ENCODE measurements at places on chromosomes 1 and 21.
A peak's percentile ranks its signal among the peaks of the same experiment; 100 is the strongest.

DNA sequence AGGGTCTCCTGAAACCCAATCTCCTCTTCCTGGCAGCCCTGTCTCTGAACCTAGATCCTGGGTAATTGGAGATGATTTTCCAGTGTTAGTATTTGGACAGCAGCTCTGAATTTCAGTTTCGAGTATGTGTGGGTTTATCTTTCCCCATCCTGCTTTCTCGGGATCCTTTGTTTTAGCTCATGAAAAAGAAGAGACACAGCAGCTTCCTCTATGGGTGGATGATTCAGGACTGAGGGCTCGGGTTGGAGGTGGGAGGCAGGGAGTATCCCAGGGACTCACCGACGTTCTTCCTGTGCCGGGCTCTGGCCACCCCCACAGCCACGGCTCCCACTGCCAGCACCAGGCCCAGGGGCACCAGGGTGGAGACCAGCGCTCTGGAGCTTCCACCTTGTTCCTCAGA lies 10.4 kb upstream of the FCMR start:
- DNase-seq: no peak

DNA sequence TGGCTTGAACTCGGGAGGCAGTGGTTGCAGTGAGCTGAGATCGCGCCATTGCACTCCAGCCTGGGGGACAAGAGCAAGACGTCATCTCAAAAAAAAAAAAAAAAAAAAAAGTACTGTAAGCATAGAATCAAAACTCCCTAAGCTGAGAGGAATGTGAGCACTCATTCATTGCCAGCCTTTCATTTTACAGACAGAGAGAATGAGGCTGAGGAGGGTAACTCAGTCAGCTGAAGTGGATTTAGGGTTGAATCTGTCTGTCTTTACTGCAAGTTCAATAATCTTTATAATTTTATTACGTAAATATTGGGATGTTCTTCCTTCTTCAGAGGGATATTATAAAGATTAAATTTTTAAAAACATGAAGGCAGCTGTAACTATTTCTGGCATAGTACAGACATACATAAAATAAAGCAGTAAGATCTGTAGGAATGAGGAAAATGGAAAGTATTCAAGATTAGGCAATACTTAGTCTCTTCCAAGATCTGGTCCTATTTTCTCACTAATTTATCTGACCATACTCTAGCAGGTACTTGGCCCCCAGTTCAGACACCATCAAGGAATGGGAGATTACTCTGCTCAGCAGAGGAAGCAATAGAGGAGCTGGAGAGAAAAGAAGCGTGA lies 24.1 kb upstream of the MNDA start:
- DNase-seq: no peak

- peak; percentile 81 for DNase-seq
Observed at GRCh38 chr1:85061711-85062424, 13.6 kb upstream of the MCOLN3 start.

DNA sequence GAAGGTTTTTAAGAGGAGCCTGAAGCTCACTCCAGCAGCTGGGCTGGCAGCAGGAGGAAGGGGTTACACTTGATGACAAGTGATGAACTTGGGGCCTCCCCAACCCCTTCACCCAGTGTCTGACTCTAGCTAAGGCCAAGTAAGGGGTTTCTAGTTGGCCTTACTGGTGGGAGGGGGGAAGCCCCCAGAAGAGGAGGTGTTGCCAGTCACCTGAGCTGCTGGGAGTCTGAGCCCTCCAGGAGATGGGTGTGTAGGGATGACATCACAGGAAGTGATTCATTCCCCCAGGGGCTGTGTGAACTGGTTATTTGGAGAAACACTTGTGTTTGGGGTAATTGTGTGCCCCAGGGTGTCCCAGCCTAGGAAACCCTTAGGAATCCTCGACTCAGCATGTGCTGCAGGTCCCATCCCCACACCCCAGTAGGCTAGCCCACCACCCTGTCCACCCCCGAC lies 3.1 kb downstream of the PADI1 start:
- peak; percentile 55 for DNase-seq

GRCh38 chr1:67863637-67864036 lies 30.4 kb upstream of the GNG12 start:
- no peak for DNase-seq

GRCh38 chr1:33436557-33437285 lies 5.8 kb upstream of the PHC2 start:
- no peak for DNase-seq

GRCh38 chr1:187003353-187003752 lies 174.6 kb downstream of the PLA2G4A start:
- DNase-seq: no peak

- DNase-seq: no peak
Observed at GRCh38 chr21:44291078-44291935, 5.6 kb downstream of the AIRE start.

DNA sequence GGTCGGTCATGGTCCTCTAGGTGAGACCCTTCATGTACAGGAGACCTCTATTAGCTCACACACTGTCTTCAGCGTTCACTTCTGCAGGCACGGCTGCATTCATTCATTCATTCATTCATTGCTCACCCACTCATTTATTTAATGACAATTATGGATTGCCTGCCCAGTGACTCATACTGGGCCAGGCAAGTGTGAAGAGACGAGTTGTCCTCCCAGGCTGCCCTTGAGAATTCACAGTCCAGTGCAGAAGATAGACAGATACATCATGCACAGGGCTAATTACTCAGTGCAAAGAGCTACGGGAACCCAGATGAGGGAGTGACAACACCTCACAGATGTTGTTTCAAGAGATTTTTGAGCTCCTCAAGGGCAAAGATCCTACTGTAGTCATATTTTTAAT lies 248.4 kb downstream of the TNR start:
- no peak for DNase-seq

GRCh38 chr1:27686223-27686990 lies 14.4 kb upstream of the IFI6 start:
- DNase-seq: no peak

DNA sequence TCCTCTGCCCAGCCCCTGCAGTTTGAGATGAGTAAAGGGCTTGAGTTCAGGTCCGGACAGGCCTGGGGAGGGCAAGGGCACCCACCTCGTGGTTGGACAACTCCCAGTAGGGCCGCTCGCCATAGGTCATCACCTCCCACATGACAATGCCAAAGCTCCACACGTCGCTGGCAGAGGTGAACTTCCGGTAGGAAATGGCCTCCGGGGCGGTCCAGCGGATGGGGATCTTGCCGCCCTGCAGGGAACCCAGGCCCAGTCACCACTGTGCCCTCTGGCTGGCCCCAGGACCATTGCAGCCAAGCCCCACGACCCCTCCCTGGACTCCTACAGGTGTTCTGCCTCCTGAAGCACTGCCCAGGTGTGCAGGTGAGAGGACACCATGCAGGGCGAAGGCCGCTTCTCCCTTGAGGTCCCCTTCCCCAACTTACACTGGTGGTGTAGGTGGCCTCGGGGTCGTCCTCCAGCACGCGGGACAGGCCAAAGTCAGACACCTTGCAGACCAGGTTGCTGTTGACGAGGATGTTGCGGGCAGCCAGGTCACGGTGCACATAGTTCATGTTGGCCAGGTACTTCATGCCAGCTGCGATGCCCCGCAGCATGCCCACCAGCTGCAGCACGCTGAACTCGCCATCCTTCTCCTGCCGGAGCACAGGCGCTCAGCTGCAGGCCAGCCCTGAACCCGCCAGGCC lies 24.1 kb downstream of the EPHA2 start:
- DNase-seq: no peak

- no peak for DNase-seq
Observed at GRCh38 chr21:41616031-41616591, 108.2 kb upstream of the TMPRSS2 start.

DNA sequence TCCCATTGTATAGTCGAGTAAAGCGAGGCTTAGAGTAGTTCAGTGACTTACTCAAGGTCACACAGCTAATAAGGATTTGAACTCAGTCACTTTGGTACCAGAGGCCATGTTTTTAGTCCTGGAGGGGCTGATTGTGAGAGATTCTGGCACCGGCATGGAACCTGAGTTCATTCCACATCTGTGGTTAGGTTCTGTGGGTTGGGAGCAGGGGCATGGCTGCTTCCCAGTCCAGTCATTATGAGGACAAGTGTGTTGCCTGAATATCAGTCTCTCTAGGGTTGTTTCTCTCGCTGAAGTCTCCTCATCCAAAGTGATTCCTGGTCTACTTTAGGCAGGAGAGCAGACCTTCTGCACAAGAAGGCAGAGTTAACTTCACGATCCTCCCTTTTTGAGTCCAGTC lies 90.6 kb downstream of the C1orf94 start:
- no peak for DNase-seq

DNA sequence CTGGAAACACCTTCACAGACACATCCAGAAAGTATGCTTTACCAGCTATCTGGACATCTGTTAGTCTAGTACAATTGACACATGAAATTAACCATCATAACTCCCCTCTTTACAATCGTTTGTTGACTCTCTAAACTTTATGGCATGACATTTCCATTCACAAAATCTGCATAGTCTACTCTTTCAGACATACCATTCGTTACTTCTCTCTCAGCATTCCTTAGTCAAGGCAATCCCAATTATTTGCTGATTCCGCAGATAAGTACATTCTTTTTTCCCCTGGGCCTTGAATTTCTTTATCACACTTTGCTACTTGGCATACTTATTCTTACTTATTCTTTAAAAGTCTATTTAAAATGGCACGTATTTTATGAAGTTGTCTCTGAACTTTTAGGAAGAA lies 15.1 kb upstream of the CRB1 start:
- no peak for DNase-seq

DNA sequence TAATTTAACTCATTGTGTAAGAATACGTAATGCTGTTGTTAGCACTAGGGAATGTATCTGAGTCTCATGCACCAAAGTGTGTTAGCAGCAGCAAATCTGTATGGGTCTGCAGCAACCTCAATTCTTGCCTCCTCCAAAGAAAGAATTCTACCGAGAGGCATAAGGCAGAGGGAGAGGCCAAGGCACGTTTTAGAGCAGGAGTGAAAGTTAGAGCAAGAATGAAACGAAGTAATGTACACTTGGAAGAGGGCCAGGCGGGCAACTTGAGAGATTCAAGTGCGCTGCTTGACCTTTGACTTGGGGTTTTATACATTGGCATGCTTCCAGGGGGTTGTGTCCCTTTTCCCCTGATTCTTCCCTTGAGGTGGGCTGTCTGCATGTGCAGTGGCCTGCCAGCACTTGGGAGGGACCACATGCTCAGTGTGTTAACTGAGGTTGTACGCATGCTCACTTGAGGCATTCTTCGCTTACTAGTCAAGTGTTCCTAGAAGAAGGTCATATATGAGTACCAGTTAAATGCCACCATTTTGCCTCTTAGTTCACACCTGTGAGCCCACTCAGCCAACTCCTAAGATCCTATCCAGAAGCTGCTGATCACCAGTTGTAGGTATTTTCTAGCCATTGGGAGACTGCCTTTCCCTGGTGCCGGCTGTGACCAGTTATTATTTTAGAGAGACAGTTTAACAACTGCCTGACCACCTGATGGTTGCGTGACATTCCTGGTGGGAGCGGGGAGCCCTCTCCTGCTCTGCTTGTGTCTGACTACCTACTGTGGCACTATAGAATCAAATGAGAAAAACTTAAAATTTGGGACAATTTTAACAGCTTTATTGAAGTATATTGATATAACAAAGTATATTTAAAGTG lies 2.7 kb upstream of the CNN3 start:
- DNase-seq: no peak

DNA sequence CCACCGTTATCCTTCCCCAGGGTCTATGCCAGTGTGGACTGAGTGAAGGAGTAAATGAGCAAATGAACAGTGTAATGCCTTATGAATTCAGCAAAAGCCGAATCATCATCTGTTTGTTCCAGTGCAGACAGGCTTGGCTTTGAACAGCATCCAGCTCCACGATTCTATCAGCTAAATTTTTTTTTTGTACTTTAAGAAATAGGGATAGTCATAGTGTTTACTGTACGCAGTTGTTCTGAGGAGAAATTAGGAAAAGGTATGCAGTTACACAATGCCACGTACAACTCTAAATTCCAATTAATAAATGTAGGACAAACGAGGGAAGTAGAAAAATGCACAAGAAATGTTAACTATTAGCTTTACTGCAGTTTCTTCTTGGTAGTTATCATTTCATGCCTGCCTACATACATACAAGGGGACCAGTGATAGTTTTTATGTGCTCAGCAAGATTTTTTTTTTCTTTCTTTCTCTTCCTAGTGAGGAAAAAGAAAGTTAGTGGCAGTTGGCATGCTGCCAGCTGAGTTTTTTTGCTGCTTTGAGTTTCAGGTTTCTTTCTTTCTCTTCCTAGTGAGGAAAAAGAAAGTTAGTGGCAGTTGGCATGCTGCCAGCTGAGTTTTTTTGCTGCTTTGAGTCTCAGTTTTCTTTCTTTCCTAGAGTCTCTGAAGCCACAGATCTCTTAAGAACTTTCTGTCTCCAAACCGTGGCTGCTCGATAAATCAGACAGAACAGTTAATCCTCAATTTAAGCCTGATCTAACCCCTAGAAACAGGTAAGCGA lies at the start of gene IFI44L:
IFI44L (plus strand) TSS at position 646 of the 777 bp plus-strand sequence. CDS start 7,468 bp downstream, outside the sequence.
- DNase-seq: peak; percentile 68

DNA sequence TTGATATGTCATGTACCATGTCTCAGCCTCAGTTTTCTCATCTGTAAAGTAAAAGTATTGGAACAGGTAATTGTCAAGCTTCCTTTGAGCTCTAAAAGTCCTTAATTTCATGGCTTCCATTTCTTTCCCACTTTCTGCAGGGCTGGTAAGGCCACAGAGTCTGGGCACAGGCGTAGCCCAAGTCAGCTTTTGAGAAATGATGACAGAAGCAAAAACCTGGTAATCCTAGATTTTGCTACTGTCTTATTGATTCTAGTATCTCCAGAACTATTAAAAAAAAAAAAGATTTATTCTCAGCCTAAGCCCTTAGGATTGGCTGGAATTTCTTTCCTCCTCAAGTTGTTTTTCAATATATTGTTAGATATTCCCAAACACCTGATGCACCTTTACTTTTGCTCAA lies 31.3 kb downstream of the PLXNA2 start:
- no peak for DNase-seq

DNA sequence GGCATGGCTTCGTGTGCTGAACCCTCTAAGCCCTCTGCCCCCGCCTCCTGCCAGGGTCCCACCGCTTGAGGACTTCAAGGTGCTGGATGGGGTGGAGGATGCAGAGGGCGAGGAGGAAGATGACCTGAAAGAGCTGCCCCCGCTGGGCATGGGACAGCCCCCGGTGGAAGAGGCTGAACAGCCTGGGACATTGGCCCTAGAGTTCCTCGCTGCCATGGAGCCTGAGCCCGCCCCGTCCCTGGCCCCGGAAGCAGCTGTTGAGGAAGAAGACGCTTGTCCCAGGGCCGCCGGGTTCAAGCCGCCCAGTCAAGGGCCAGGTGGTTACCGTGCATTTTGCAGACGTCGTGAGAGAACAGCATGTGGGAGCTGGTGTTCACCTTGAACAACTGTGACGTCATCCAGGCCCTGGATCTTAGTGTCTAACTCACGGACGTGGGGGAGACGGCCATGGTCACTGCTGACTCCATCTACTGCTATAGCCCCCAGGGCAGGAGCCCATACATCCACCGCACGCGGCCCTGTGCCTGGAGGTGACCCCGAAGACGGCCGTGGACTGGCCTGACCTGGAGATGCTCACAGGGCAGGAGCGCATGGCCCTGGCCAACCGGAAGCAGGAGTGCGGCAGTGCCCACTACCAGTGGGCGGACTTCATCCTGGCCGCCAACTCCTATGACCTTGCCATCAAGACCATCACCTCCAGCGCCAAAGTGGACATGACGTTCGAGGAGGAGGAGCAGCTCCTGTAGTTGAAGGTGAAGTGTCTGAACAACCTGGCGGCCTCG lies 90.1 kb downstream of the PPP1R12B start:
- no peak for DNase-seq

GRCh38 chr1:181036107-181036836 lies 2.5 kb downstream of the MR1 start:
- no peak for DNase-seq

All from activated naive CD4-positive, alpha-beta T cell treated with anti-CD3 and anti-CD28 coated beads, Interleukin-2, amount 50 U/mL, for 16 hours (primary cell).